ENCODE measurements at places on chromosomes 5 and 9.
A peak's percentile ranks its signal among the peaks of the same experiment; 100 is the strongest.

- peak; percentile 69 for DNase-seq
Observed at GRCh38 chr9:104808035-104808614, 44.2 kb downstream of the NIPSNAP3B start.

- no peak for DNase-seq
Observed at GRCh38 chr5:124252191-124252638, 494.2 kb downstream of the ZNF608 start.

GRCh38 chr5:31382051-31382878 is 149.6 kb downstream of the DROSHA start:
- no peak for DNase-seq

DNA sequence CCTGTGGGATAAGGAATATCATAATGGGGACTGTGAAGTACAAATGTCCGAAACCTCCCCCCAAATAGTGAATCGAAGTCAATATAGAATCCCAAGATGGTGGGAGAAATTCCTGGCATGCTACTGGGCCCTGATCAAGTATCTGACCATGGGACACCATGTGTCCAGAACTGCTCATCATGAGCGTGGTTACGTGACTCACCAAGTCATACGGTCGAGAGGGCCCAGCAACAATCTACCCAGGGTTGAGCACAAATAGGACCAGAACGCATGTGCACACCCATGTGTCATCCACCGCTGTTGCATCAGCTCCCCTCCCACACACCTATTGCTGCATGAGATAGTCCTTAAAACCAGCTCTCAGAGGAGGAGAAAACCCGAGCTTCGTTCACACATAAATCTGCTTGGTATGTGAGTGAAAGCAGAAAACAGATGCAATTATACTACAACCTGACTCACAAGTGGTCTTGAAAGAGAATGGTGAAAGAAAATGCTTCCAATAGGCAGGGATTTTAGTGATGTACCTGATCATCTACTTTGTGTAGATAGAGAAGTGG is 353.2 kb downstream of the CWC27 start:
- DNase-seq = no peak

GRCh38 chr9:124182741-124183140 is 75.0 kb upstream of the NEK6 start:
- no peak for DNase-seq

DNA sequence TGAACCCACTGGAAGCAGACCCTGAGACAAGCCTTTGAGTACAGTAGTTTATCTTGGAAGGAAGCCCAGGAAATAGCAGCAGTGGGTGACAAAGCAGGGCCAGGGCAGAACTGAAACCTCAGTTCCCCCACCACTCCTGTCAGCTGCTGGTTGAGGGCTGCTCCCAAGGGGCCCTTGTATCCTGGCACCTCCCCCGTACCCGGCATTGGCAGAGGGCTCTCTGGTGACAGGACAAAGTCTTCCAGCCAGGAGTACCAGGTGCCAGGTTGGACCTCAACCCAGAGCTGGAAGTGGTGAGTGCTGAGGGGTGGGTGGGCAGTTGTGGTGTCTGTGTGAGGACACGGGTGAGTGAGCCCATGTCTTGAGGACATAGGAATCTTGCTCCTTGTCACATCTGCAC is 123.3 kb downstream of the PHF2 start:
- peak; percentile 45 for DNase-seq

- no peak for DNase-seq
Observed at GRCh38 chr5:53481159-53481886, 894 bp downstream of the FST start.

DNA sequence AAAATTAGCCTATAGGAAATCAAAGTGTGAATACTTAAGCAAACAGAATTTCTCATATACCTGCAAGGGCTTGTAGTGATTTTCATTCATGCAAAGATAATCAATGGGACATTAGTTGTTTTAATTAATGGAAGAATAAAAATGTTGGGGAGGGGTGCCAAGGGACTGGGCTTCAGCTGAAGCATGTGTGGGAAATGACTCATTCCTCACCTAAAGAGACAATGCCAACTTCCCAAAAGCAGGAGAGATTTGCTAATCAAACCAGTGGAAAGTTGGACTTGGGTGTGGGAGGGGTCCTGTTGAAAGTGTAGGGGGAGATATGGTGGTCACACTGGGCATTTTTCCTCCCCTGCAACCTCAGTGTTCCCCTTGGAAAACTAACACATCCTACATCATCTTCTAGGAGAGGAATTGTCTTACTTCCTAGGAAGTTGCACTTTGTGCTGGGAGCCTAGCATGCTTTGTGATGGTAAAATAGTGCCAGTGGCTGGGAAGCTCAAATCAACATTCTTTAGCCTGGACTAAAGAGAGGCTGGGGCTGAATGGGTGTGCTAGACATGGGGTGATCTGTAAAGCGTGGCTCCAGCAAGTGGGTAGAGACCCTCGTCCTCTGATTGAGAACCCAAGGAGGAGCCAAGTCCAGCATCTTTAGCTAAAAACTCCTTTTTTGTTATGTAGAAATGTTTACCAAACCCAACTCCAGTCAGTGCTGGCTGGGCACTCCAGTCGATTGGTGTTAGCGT is 6.4 kb upstream of the LHX2 start:
- no peak for DNase-seq

GRCh38 chr9:86529496-86530275 is 175.5 kb upstream of the TUT7 start:
- no peak for DNase-seq

GRCh38 chr5:172800088-172800551 is 29.1 kb upstream of the DUSP1 start:
- no peak for DNase-seq

- no peak for DNase-seq
Observed at GRCh38 chr5:58121391-58121790, 338.5 kb downstream of the PLK2 start.

DNA sequence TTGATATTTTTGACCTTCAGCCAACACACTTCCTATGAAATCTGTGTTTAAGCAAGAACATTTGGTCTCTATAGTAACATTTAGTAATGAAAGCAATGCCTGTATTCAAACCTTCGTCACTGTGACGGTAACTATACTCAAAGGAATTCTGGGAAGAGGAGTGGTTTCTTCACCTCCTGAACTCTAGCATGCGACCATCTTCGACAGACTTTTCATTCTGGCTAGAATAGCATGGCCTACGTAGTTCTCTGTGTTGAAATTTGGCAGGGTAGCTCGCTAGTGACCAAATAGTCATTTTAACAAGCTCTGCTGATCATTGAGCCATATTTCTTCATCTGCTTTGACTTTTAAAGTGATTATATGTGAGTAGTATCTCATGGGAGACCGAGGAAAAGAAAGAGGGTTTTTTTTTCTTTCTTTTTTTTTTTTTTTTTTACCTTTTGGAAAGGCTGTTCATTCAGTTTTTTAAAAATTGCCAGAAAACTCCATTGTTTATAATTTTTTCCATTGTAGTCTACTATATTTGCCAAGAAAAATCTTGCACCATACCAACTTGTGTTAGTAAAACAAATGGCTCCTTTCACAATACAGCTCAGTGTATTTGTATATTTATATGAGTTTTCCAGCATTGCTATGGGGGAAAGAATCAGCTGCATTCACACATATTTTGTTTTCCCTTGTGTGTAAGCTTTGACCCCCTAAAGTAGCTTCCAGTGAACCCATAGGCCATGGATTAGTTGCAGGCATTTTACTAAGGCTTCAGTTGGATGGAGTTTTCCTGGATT is 166.8 kb downstream of the NNT start:
- no peak for DNase-seq

DNA sequence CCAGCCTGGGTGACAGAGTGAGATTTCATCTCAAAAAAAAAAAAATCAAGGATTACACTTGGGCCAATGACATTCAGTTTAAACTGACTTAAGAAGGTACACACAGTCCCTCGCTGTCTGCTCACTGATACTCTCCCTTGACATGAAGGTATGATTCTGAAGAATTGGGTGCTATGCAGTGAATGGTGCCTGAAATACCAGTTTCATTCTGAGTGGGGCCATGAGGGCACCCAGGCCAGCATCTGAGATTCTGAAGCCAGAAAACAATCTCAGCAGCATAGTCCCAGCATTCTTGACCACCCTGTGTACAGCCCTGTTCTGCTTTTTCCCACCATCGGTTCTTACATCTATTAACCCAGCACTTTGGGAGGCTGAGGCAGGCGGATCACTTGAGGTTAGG is 7.8 kb upstream of the ZNF354B start:
- no peak for DNase-seq

DNA sequence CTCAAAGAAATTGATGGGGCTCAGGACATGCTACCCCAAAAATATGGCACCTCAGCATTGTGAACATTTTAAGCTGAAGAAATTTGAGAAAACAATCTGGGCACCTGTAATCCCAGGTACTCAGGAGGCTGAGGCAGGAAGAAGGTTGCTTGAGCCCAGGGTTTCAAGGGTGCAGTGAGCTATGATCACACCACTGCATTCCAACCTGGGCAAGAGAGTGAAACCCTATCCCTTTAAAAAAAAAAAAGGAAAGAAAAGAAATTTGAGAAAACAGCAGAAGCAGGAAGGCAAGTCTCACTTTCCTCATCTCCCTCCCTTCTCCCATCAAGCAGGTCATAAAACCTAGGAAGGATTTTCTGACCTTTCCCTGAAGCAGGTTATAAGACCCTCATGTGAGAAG is 23.6 kb downstream of the TPD52L3 start:
- DNase-seq = no peak

- no peak for DNase-seq
Observed at GRCh38 chr5:123856766-123857165, 344.8 kb downstream of the CSNK1G3 start.

DNA sequence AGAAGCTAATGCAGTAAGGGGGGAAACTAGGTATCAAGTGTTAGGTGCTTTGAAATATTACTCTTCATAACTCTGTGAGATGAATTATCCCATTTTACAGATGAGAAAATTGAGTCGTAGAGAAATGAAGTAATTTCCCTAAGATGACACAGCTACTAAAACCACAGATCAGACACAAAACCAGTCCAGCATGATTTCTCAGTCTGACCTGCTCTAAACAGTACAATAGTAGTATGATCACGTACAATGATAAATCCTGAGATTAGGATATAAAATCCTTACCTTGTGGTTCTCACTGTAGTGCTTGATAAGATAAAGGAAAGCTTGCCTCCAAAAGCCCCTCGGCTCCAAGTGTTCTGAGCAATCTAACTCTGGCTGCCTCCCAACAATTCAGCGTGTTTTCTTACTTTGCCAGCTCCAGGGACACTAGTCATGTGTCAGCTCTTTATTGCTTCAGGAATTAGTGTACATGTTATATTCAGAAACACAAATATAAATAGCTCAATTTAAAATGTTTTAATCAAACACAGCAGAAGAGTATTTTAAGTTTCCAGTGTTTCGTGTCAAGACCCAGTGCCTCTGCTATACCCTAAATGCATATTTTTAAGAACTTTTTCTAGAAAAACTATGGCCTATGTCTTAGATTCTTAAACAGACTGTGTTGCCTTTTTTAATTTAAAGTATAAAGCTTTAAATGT is 243.6 kb downstream of the DENND1A start:
- DNase-seq = no peak

DNA sequence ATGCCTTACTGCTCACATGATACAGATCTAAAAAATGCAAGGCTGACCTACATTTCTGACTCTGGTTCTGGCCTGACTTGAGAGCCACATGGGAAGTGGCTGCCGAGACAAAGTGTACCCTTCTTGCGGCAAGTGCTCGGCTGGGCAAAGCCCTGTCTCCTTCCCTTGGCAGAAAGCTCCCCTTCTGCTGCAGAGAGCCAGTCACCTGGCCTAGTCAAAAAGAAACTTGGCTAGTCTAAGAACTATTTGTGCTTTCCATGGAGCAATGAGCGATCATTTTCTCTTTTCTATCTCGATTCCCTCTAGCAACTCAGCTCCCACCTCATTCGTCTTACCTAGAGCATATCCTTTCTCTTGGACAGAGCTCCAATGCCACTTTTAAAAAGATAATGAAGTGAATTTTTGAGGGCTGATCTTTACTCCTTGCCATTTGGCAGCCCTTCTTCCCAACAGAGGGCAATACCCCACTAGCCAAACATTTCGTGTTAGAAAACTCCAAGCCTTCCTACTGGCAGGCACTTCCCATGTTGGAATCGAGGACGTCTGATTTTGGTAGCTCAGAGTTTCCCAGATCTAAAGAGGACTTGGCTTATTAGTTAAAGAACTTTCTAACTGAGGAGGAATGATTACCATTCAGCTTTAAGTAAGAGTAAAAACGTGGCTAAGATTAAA is 108.1 kb upstream of the PRRC1 start:
- no peak for DNase-seq

DNA sequence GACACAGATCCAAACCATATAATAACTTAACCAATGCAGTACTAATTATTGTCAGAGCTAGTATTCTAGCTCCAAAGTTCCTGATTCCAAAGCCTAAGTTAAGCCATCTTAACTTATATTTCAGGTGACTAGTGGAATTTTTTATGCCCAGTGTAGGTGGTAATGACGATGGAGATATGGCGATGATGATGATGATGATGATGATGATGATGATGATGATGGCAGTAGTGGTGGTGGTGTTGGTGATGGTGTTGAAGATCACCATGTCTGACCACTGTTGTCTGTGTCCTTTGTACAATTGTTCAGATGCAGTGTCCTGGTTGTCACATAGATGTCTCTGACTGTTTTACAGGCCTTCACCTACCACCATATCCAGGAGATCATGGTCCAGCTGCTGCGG is 139.9 kb downstream of the INSYN2B start:
- no peak for DNase-seq

Data from Karpas-422 (cell line).